ENCODE measurements at places on chromosomes 2 and 18.

GRCh38 chr18:22417496-22418188 lies at the start of gene CTAGE1:
CTAGE1 (minus strand) TSS chr18:22417915; CDS start chr18:22417811, 104 bp downstream.
- no peak for DNase-seq

- DNase-seq: no peak
Observed at GRCh38 chr18:12474876-12475275, 67.1 kb downstream of the PRELID3A start.

- DNase-seq: no peak
Observed at GRCh38 chr2:168432565-168433186, 23.4 kb upstream of the CERS6 start.

DNA sequence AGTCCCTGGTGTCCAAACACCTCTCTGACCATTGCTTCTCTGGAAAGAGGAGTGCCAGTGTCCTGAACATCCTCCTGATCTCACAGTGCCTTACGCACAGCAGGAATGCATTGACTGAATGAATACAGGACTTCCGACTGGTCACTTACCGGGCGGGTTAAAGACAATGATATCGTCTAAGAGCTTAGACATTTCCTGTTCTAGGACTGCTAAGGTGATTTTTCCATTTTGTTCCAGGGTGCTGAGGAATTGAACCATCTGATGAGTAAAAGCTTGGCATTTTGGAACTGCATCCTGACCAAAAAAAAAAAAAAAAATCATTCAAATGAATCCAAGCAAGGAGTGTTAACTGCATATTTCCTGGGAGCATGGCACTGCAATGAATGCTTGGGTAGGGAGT lies 40.0 kb downstream of the SIGLEC15 start:
- no peak for DNase-seq

DNA sequence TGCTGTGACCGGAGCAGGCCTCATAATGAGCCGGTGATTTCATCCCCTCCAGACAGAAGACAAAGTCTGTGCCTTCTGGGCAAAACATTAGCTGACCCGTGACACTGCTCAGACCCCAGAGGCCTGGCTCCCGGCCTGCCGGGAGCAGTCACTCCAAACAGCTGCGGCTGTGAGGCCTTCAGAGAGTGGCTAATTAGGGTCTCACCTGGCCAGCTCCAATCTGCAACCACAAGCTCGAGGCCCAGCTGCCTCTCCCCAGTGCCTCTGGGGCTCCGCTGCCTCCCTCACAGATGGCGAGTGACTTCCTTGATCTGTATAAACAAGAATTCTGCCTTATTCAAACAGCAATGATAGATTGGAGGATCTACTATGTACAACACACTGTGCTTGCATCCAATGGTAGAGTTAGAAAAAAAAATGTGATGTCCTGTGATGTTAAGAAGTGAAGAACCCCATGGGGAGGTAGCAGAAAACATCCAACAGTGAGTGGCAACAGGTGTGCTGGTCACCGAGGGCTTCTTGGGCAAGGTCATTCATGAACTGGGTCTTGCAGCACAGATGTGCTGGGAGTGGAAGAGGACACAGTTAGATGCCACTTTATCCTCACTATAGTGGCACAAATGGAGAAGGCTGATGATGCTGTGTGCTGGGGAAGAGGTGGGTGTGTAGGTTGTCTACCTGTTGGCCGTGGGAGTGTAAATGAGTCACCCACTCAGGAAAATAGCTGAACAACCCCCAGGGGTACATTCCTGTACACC lies 98.2 kb upstream of the ASAP2 start:
- peak; percentile 57 for DNase-seq

DNA sequence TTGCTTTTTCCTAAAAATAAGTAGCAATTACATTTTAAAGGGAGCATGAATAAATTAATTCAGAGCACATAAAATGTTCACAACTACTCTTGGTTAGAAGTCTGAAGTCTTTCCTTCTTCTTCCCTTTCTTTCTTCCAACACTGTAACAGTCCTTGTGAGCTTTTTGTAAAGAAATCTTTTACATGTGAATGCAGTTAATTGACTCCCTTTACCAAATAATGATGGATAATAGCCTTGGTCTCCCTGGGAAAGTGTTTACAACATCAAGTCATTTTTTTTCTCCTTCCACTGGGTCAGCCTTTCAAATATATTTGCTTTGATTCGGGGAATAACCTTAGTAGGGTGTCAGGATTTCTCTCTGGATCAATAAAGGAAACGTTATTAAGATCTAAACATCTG lies 39.1 kb downstream of the CALCRL start:
- no peak for DNase-seq

DNA sequence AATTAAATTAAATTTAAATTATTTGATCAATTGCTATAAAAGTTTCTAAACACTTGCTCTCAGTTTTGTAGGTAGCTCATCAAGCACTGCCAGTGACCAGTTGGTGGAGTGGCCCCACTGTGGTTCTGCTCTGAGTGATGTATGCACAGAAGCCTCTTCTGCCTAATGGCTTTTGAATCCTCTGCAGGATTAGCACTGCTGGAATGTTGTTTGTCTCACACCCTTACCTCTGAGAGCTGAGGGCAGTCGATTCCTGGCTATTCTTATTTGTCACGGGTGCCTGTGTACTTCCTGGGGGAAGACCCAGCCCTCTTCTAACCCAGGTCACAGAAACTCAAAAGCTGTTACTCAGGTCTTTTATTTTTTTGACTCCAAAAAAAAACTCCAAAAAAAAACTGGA lies 9.5 kb downstream of the CAPN14 start:
- DNase-seq: peak; percentile 59

DNA sequence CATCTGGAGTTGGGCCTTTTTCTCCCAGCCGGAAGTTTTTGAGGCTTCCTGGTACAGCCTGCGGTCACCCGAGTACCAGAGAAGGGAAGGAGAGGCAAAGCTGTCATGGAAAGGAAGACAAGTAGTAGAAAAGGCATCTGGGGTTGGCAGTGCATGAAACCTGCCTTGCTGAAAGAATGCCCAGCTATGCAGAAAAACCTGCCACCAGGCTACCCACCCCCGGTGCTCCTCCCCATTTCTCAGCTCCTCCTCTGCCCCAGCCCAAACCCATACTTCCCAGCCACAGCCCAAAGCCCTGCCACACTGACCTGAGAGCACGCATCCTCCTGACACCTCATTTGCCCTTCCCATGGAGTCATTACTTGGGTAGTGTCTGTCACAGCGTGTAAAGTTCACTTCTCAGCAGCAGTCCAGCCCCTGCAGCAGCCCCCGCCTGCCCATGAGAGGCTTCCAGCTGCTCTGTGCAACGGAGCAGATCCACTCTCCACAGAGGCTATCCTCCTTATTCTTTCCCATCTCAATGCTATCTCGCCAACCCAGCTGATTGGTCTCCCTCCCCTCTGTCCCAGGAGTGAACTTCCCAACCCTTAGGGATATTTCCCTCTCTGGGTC lies 40.4 kb upstream of the MAL start:
- peak; percentile 54 for DNase-seq

- no peak for DNase-seq
Observed at GRCh38 chr2:147547440-147547839, 297.4 kb upstream of the ACVR2A start.

GRCh38 chr18:77711096-77711495 lies 461.4 kb downstream of the GALR1 start:
- DNase-seq: no peak

- DNase-seq: no peak
Observed at GRCh38 chr2:159209341-159210306, 76.9 kb downstream of the WDSUB1 start.

DNA sequence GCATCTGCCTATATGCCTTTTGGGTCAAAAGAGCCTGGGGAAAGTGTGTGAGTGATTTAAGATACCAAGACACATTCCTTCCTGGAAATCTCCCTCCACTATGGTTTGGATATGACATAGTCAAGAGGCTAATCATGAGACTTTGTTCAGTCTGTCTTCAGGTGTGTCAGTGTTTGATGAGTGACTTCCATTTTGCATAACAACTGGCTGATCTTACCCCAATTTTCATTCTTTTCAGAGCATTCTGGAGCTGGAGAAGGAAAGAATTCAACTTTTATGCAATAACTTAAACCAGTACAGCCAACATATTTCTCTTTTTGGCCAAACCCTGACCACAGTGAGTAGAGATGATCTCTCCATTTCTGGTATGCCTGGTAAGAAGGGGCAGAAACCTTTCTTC lies 39.4 kb downstream of the SPC25 start:
- no peak for DNase-seq

GRCh38 chr2:219844401-219845091 lies 217.1 kb downstream of the SLC4A3 start:
- no peak for DNase-seq

Data from renal cortical epithelial cell (primary cell).